Motor neuron (in vitro differentiated cells): ENCODE measurements at places on chromosomes 13 and 19. TPM values are rescaled to one million over a fixed set of nuclear protein-coding genes. Genes with fewer than 3 reads are reported as not detected.

The NR2F6 gene
- 15.7 and 18.6 TPM in 2 replicates for total RNA-seq

The SHC2 gene
- 18.9 and 21.1 TPM in 2 replicates for total RNA-seq

The TRPC4 gene
- 1.1 TPM in 2 replicates for total RNA-seq

The ZNF865 gene
- total RNA-seq, result 5.5 and 6.9 TPM in 2 replicates

The PBX4 gene
- total RNA-seq, result 4.0 and 4.6 TPM in 2 replicates

The ZNF723 gene
- total RNA-seq, result not detected in 2 replicates

The KLK14 gene
- total RNA-seq, result 0.18 and 0.46 TPM in 2 replicates

The CRB3 gene
- 0.24 and 0.66 TPM in 2 replicates for total RNA-seq

The C19orf81 gene
- total RNA-seq, result 1.3 TPM in 1 of 2 replicates, not detected in the other

The ADM5 gene
- total RNA-seq, result 0.59 and 0.66 TPM in 2 replicates

The CBY2 gene
- total RNA-seq, result 0.52 and 0.68 TPM in 2 replicates

The KLF12 gene
- 25.1 and 29.3 TPM in 2 replicates for total RNA-seq

The LIN37 gene
- total RNA-seq, result 15.1 and 17.3 TPM in 2 replicates

The STARD13 gene
- 3.1 and 3.5 TPM in 2 replicates for total RNA-seq

The KL gene
- total RNA-seq, result 0.36 and 0.39 TPM in 2 replicates

The IGFL1 gene
- total RNA-seq, result not detected in 2 replicates

GRCh38 chr19:4866595-4867424, 657 bp downstream of the PLIN3 start:
- peak; percentile 6 for ATAC-seq

DNA sequence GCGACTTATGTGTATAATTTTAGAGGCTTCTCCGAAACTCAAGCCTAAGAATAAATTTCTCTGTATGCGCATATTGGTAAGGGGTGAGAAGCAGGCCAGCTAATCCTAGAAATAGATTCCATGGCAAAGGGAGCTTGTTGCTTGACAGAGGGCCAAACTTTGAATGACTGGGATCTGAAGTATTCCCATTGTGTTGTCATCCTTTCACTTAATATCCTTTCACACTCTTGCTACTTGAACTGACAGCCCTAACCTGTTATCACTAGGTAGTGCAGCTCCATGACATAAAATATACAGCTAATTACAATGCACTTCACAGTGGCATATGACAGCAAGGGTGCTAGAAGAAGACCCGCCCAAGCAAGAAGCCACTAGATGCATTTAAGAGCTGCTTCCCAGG, 309.8 kb downstream of the OXGR1 start:
- peak; percentile 63 for ATAC-seq

DNA sequence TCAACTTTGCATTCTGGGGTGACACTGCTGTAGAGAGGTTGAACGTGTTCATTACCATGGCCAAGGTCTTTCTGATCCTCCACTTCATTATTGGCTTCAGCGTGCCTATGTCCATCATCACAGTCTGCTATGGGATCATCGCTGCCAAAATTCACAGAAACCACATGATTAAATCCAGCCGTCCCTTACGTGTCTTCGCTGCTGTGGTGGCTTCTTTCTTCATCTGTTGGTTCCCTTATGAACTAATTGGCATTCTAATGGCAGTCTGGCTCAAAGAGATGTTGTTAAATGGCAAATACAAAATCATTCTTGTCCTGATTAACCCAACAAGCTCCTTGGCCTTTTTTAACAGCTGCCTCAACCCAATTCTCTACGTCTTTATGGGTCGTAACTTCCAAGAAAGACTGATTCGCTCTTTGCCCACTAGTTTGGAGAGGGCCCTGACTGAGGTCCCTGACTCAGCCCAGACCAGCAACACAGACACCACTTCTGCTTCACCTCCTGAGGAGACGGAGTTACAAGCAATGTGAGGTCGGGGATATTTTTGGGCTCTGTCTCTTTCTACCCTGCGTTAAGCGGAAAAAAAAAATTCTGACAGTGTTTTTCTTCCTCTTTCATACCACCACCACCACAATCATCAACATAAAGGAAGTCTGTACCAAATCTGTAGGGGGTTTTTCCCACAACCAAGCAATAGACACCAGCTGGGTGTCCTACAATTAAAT, 29.5 kb downstream of the FPR3 start:
- no peak for ATAC-seq

- no peak for ATAC-seq
These were observed 1.2 kb downstream of the ITPKC start for GRCh38 chr19:40717880-40718773.

GRCh38 chr13:110424569-110425443, 117.7 kb downstream of the COL4A2 start:
- ATAC-seq, result no peak

DNA sequence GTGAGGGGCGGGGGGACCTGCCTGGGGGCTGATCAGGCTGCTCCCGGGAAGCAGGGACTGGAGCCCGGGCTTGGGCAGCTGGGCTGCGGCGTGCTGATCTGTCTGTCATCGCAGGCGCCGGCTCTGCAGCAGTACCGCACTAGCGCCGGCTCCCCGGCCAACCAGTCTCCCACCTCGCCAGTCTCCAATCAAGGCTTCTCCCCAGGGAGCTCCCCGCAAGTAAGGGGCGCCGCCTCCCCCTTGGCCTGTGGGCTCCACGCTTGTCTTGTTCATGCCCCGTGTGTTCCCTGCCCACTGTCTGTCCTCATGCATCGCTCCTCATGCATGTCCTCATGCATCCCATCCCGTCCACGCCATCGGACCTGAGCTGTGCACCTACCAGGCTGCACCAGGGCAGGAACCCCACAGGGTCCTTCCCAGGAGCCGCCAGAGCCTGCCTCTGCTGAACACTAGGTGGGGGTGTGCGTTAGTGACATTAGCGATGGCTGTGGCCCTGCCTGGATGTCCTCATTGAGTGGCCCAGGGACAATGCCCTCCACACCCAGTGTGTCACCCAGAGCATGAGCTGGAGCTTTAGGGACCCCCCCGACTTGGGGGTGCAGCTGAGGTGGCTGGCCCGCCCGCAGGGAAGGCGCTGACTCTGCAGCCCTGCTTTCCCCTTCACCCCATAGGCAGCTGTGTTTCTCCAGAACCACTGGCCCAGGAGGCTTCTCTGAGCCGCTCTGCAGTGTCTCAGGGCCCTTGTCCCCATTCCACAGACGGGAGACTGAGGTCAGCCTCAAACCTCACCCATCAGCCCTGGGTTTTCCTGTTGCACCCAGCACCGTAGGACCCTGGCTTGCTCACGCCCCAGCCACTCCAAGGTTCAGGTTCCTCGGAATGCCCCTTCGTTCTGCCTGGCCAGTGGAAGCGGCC, 19.5 kb downstream of the COMP start:
- no peak for ATAC-seq

DNA sequence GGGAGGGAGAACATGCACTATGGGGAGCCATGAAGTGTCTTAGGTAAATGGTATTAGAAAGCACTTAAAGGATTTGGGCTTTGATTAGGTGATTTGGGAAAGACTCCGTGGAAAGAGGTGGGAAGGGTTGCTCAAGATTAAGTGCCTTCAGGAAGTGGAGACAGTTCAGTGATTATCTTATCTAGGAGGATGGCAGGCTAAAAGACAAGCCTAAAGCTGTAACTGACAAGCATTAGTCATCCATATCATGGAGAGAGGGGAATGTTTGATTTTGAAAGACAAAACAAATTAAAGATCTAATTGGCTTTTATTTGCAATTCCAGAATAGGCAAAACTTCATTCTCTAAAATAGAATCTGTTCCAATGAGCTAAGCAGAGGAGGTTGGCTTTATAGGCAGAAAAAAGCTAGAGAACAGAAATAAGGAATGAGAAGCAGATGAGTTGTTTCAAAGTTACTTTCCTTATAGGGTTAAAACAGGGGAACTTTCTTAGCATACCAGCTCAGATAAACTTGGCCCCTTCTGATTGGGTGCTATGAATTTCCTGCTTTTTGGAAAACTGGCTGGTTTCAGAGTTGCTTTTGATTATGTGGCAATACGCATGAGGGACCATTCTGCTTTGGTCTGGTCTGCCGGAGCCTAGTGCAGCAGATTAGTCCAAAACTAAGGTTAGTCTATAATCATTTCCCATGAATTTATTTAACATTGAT, 1.8 kb upstream of the DIAPH3 start:
- no peak for ATAC-seq

- ATAC-seq, result peak; percentile 54
These were observed 5.8 kb downstream of the FCHO1 start for GRCh38 chr19:17757125-17757524.

GRCh38 chr19:15268192-15268927, 36.1 kb upstream of the EPHX3 start:
- ATAC-seq, result no peak

DNA sequence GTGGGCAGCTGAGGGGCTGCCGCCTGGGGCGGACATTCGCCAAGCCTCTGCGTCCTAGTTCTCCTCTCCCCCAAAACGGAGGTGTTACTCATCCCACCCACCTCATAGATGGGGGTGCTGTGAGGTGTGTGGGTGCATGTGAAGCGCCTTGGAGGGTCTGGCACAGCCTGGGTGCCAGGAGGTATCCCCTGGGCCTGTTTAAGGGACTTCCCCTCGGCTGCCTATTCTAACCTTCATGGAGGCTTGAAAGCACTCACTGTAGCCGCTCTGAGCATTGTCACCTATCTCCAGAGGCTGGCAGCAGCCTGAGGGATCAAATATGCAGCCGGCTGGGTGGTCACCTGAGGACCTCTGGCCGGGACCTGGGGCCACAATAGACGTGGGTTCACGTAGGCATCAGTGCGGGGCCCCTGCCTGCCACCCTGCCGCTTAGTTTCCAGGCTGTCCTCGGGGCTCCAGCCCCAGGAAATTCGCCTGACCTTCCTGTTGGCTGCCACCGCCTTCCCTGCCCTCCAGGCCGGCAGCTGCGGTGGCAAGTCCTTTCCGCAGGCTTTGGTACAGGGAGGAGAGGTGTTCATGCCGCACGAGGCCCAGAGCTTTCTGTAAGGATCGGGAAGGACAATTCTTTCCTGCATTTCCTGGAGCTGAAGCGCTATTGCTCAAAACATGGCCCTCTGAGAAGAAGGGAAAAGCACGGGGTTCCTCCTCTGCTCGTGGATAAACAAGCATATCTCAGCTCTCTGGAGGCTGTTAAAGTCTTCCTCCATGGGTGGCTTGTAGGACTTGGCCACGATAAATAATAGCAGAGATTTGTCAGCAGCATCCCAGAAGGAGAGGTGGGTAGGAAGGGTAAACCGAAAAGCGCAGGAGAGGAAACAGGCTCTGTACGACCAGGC, 4.6 kb downstream of the COL4A2 start:
- ATAC-seq, result no peak

DNA sequence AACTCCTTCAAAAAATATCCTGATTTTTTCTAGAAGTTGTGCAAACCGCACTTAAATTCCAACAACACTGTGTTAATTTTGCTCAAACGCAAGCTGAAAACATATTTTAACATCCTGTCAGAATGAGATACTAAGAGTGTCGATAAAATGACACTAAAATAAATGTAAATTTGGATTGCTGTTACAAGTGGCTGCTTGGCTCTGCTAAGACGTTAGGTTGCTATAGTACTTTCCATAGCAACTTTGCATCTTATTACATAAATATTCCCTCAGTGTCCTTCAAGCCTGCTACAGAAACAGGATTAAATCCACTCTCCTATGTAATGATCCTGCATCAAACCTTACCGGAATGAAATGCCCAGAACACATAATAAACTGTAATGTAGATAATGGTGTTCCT, 292.1 kb downstream of the DNAJC15 start:
- no peak for ATAC-seq

DNA sequence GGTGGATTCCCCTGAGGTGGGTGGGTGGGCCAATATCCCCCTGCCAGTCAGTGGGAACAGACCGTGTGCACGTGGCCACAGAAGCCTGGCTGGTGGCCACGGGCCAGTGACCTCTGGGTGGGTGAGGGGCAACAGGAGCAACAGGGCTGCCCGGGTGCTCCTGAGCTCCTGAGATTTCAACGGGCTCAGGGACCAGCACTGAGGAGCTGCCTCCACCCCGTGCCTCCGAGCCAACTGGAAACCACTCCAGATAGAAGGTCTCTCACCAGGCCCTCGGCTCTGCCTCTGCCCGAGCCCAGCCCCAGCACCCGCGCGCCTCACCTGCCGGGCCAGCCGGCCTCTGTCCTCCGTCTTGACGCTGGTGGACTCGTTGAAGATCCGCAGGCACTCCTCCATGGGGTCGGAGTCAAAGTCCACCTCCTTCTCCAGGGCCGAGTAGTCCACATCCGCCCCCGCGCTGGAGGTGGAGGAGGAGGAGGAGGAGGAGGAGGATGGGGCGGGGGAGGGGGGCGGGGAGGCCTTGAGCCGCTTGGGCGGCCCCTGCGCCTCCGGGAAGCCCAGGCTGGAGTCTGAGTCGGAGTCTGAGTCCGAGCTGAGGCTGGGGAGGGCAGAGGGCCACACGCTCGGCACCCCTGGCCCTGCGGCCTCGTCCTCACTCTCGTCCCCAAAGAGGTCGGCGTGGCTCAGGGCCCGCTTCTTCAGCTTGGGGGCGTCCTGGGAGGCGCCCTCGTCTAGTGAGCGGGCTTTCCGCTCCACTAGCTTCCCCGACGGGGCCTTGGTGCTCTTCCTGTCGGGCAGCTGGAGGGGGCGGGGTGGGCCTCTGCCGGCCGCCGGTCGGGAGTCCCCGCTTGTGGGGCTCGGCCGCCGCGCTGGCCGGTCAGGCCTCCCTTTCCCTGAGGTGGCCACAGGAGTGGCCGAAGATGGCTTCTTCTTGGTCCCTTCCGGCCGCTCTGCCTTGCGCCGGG, 14.8 kb upstream of the ATP8B3 start:
- ATAC-seq, result peak; percentile 5

DNA sequence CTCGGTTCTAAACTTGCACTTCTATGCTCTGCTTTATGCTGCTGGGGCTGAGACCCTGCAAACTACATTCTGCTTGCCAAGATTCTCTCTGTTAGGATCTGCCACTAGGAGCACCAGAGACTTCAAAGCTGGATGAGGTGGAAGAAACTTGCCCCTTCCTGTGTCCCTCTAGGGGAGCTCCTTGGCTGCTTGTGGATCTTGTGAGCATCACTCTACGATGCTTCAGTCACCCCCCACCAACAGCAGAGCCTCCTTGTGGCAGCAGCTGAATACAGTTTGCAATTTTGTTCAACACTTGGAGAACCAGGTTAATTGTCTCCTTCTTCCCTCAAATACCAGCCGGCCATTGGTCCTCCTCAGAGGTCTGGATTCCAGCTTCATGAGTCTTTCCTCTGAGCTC, 310.6 kb downstream of the FGF14 start:
- no peak for ATAC-seq

DNA sequence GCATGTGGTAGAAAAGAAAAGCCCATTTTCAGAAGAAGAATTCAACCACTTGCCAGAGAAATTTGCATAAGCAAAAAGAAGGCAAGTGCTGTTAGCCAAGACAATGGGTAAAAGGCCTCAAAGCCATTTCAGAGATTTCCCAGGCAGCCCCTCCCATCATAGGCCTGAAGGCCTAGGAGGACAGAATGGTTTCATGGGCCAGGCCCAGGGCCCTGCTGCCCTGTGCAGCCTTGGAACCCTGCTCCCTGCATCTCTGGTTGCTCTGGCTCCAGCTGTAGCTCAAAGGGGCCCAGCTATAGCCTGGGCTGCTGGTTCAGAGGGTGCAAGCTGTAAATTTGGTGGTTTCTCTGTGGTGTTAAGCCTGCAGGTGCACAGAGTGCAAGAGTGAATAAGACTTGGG, 212.8 kb downstream of the EFNB2 start:
- ATAC-seq, result no peak

- ATAC-seq, result no peak
These were observed 5.5 kb downstream of the EBI3 start for GRCh38 chr19:4234862-4235201.

- ATAC-seq, result peak; percentile 52
These were observed 92.4 kb downstream of the STK24 start for GRCh38 chr13:98484289-98485219.
